ENCODE measurements at places on chromosomes 1 and 21. TPM values are rescaled to one million over a fixed set of nuclear protein-coding genes. Genes with fewer than 3 reads are reported as not detected.

Gene ADGRL4
- not detected for total RNA-seq

Gene RHOU
- total RNA-seq, result 1.2 TPM

Gene LRRC3
- 1.9 TPM for total RNA-seq

- H3K4me3 ChIP-seq, result no peak overlapping the region
- no peaks in the 10 kb centered on the region for H3K27me3 ChIP-seq
- no peak overlapping the region for H3K27ac ChIP-seq
- DNase-seq, result no peak
These were observed 244.3 kb downstream of the BARHL2 start for GRCh38 chr1:90472775-90473174.

DNA sequence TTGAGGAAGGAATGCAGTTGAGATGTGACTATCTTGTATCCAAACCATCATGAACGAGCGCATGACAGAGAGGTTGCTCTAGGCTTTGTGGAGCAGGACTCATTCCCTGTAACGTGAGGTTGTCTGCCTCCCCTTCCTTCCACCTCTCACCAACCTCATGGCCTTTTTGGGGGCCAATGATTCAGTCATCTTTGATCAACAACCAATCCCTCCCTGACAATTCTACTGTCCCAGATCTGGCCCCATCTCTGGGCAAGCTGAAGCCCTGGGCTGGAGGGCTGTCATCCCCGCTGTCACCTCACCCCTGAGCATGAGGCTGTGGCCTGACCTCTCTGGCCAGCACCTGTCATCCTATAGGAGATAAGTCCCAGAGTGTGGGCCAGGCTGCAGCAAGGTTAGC lies 19.7 kb downstream of the MTARC1 start:
- H3K4me3 ChIP-seq, result no peak overlapping the region
- no peak overlapping the region for H3K27ac ChIP-seq
- peaks cover 3% of the 10 kb centered on the region for H3K27me3 ChIP-seq
- no peak for DNase-seq

- no peaks in the 10 kb centered on the region for H3K27me3 ChIP-seq
- H3K27ac ChIP-seq, result no peak overlapping the region
- H3K4me3 ChIP-seq, result no peak overlapping the region
- no peaks in the 10 kb centered on the region for H3K4me1 ChIP-seq
These were observed 85.2 kb downstream of the HIVEP3 start for GRCh38 chr1:41833519-41834000.

DNA sequence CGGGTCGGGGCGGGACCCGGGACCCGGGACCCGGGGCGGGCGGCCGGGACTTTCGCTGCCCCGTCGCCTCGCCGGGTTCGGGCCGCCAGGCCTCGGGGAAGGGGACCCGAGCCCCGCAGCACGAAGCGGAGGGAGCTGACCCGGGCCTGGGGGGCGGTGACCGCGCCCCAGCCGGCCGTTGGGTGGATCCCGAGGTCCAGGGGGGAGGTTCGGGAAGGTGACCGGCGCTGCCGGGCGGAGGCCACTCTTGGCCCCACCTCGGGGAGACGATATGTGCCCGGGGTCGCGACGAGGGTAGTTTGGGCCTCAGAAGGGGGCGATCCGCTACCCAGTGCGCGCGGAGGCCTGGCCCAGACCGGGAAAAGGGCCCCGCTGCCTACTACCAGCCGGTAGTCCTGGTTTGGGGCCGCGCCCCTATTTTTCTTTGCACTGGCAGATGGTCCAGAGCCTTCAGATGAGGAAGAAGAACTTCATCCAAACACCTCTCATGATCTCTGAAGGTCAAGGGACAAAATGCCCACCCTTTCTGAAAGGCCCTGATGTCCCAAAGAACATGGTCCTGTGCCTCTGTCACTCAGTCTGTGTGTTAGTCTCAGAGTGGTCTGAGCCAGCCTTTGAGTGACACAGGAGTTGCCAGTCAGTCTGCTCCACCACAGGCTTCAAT lies 766 bp downstream of the AGO4 start:
- no peaks in the 10 kb centered on the region for H3K36me3 ChIP-seq
- peaks cover 28% of the 10 kb centered on the region for H3K4me1 ChIP-seq
- peak overlapping the region; percentile 81 for H3K27ac ChIP-seq
- DNase-seq, result peak; percentile 35
- peak overlapping the region; percentile 78 for H3K4me3 ChIP-seq
- no peaks in the 10 kb centered on the region for H3K27me3 ChIP-seq

DNA sequence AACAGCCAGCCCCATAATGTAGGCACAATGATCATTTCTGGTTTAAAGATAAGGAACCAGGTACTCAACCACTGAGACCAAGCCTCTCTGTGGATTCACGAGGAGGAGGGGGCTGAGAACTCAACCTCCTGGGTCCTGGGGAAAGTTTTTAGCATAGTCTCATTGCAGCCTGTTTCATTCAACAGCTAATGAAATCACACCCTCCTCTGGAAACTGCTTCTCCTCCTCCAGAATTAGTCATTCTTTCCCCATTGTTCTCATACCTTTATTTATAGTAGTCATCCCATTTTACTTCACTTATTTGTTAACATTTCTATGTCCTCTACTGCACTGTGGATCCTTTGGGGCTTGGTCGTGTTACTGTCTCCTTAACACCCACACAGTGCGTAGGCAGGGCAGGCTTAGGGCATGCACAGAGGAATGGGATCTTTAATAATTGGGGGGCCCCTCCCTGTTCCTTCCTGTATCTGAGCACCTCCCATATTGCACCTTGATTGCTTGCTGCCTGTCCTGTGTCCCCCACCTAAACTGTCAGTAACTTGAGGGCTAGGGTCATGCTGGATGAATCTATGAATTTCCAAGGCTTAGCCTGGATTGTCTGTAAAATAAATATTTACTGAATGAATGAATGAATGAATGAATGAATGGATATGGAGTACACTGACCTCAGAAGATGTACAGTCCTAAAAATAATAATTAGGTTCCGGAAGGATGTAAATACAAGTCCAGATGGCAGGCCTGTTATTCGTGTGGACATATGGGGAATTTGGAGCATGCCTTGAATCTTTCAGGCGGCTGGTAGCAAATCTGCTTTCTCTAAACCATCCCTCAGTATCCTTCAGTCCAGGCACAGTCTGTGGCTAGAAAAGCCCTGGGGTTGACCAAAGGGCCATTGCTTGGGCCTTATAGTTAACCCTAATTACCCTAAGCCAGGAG lies 153.8 kb upstream of the HMGB4 start:
- no peak overlapping the region for H3K4me3 ChIP-seq
- H3K36me3 ChIP-seq, result no peaks in the 10 kb centered on the region
- no peak for DNase-seq
- H3K4me1 ChIP-seq, result no peaks in the 10 kb centered on the region
- no peak overlapping the region for H3K27ac ChIP-seq
- H3K27me3 ChIP-seq, result peaks cover 24% of the 10 kb centered on the region

DNA sequence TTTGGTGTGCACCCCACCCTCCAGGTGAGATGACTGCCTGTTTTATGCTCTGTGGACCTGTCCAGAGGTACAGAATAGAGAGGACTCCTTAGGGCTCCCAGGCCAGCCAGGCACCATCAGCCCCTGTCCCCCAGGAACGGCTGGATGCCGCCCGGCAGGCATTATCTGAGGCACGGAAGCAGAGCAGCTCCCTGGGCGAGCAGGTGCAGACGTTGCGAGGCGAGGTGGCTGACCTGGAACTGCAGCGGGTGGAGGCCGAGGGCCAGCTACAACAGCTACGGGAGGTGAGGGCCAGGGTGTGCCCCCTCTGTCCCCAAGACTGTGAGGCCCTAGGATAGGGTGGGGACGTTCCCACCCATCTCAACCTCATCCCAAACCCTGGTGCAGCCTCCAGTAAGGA lies 10.8 kb downstream of the MFAP2 start:
- H3K4me3 ChIP-seq, result no peak overlapping the region
- no peak overlapping the region for H3K27ac ChIP-seq
- no peaks in the 10 kb centered on the region for H3K27me3 ChIP-seq
- peaks cover 2% of the 10 kb centered on the region for H3K4me1 ChIP-seq

- no peaks in the 10 kb centered on the region for H3K36me3 ChIP-seq
- H3K27ac ChIP-seq, result no peak overlapping the region
- H3K27me3 ChIP-seq, result peaks cover 10% of the 10 kb centered on the region
- H3K4me3 ChIP-seq, result no peak overlapping the region
- no peak for DNase-seq
- H3K4me1 ChIP-seq, result peaks cover 14% of the 10 kb centered on the region
These were observed 52.2 kb upstream of the TARBP1 start for GRCh38 chr1:234531151-234531635.

DNA sequence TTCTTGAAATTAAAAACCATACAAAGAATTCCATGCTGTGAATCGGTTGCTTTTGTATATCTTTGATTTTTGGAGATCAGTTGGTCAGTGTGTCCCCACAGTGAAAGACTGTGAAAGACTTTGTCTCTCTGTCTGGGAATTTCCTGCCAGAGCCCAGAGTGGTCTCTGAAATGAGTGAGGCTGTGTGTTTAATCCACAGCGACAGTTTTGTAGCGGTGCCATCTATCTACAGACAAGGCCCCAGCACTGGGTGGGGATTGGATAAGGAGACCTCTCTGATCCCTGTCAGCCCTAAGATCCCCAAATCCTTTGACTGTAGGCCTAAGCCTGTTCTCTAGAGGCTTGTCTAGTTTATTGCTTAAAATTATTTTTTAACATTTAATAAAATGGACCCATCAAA lies 10.3 kb downstream of the GPR25 start:
- DNase-seq, result no peak
- H3K27me3 ChIP-seq, result peaks cover 1% of the 10 kb centered on the region
- no peaks in the 10 kb centered on the region for H3K36me3 ChIP-seq

All from activated CD8-positive, alpha-beta T cell treated with anti-CD3 and anti-CD28 coated beads for 36 hours (primary cell).